Panc1 (cell line): ENCODE measurements at places on chromosomes 5 and 9.

- DNase-seq, result no peak
Measured at GRCh38 chr5:59246145-59246869, 647.2 kb downstream of the PDE4D start.

- no peak for DNase-seq
Measured at GRCh38 chr9:68817079-68817875, 112.2 kb downstream of the PIP5K1B start.

DNA sequence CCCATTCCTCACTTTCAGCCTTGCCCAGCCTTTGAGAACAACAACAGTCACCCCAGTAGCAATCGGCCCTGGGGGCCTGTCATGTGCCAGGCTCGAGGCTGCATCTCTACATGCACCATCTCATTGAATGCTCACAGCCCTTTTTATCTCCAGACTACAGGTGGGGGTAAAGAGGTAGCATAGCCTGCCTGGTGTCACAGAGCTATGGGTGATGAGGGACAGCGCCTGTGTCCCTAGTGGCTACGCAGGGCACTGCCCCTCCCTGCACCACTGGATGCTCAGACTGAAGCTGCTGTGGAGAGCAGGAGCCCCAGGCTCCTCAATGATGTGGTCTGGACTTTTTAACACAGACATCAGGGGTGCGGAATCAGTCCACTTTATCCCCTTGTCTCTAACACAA, 2.8 kb downstream of the CAMK2A start:
- no peak for DNase-seq

GRCh38 chr9:98081477-98082219, 25.1 kb downstream of the NANS start:
- DNase-seq, result no peak

GRCh38 chr9:132439153-132439552, 29.1 kb downstream of the CFAP77 start:
- no peak for DNase-seq

DNA sequence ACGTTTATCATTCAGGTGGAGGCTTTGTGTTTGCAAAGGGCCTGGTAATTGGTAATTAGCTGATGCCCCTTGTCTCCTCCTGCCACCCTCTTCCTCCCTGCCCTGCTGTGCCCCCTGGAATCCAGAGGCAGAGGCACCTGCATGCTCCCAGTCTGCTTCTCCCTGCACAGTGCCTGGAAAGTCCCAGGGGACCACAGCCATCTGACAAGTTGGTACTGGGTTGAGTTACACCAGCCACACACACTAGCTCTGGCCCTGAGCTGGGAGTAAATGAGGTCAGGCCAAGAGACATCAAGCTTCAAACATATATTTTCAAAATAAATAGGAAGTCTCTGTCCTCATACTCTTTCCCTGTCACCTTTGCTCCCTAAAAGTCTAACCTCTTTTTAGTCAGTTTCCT, 56.3 kb downstream of the INSYN2B start:
- DNase-seq, result no peak

- DNase-seq, result no peak
Measured at GRCh38 chr9:127035948-127036347, 86.5 kb downstream of the ANGPTL2 start.

GRCh38 chr5:94791829-94792228, 173.4 kb downstream of the SLF1 start:
- DNase-seq, result no peak

- DNase-seq, result no peak
Measured at GRCh38 chr5:177431317-177432142, 5.1 kb downstream of the GRK6 start.

DNA sequence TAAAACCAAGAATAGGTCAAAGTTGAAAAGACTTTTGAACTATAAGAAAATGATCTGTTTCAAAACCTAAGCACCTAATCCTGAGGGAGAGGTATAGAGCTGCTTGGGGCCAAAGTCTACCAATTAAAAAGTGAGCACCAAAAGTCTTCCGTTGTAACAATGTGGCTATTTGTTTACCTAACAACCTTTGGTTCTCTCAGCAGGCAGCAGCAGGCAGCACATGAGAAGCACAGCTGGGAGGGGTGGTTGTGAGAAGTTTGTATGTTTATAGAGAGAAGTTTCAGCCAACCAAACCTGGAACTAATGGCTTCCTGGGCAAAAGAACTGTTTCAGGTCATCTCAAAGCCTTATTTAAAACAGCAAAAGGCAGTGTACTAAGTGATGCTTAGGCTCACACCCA, 59.8 kb upstream of the TBC1D9B start:
- DNase-seq, result no peak

DNA sequence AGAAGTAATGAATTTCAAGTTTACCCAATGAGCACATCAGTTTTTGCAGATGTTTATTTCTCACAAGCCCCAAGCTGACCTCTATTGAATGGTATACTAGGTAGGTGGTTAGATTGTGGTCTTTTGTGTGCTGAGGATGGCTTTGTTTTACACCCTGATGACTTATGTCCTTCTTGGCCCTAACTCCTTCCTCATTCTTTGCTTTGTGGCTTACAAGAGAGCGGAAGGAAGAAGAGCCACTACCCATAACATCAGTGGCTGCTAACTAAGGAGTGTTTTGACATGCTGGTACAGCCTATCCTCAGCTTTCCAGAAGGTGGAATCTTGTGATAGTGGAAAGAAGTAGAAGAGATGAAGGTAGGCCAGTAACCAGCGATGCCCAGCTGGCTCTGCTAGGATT, 85.7 kb upstream of the NTRK2 start:
- DNase-seq, result no peak

- no peak for DNase-seq
Measured at GRCh38 chr5:134082264-134082992, 32.1 kb upstream of the TCF7 start.

- no peak for DNase-seq
Measured at GRCh38 chr5:90909940-90910339, 351.3 kb downstream of the ADGRV1 start.

GRCh38 chr5:135008556-135008955, 25.5 kb downstream of the PITX1 start:
- DNase-seq, result no peak

GRCh38 chr9:92042260-92042659, 73.0 kb downstream of the SPTLC1 start:
- DNase-seq, result no peak

DNA sequence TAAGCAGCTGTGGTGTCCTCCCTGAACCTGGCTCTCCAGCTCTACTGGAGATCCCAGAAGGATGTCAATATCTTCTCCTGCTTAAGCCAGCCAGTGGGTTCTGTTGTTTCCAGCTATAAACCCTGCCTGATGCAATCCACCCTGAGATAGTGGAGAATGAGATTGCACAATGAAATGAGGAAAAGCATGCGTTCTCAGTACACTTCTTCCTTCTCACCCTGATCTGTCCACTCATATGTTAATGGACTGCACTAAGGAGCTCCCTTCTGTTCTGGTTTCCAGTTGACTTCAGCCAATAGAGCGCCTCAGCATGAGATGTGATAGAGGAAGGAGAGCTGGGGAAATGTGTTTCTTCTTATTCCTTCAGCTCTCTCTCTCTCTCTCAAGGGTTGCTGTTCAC, 40.0 kb upstream of the CDH6 start:
- DNase-seq, result no peak

DNA sequence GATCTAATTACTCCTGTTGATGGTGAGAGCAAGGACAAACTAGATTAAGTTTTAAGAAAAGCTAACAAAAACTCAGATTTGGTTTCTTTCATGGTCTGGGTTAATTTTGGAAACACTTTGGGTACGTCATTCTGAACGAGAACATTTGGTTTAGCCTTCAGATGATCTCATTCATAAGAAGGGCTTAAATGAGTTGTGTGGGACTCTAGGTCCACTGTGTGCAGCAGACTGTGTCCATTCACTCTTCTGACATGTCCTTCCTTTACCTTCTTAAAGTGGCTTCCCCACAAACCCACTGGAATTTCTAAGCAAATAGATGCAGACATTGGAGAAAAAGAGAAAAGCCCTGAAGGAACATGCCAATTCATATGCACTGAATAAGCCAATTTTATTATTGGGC, 96.8 kb downstream of the FBXO4 start:
- no peak for DNase-seq

- DNase-seq, result no peak
Measured at GRCh38 chr5:36089989-36090388, 23.3 kb upstream of the UGT3A2 start.

DNA sequence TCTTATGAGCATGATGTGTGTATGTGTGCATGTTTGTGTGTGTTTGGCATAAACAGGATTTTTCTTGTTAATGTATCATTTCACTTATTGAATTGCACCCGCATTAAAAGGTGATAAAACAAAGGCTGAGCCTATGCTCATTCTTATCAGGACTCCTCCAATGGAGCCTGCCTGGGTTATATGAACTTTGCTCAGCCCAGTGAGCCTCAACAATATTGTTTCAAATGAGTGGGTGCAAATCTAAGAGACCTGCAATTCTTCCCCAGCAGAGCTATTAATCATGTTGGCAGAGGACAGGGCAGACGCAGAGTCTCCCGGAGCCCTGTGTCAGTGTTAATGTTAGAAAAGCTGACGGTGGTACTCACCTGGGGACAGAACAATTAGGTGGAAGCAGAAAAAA, 71.6 kb downstream of the SH3RF2 start:
- no peak for DNase-seq

GRCh38 chr9:16046713-16047112, 493.9 kb downstream of the CCDC171 start:
- no peak for DNase-seq

GRCh38 chr5:39547553-39548154, 122.9 kb upstream of the DAB2 start:
- DNase-seq, result peak; percentile 42

- DNase-seq, result no peak
Measured at GRCh38 chr5:55030220-55030619, 6.2 kb downstream of the GZMK start.

GRCh38 chr9:88173378-88173999, 35.2 kb upstream of the SPATA31C2 start:
- DNase-seq, result peak; percentile 24

- DNase-seq, result no peak
Measured at GRCh38 chr5:135182675-135183074, 148.6 kb upstream of the PITX1 start.

GRCh38 chr5:133675376-133676154, 63.2 kb upstream of the FSTL4 start:
- DNase-seq, result no peak

DNA sequence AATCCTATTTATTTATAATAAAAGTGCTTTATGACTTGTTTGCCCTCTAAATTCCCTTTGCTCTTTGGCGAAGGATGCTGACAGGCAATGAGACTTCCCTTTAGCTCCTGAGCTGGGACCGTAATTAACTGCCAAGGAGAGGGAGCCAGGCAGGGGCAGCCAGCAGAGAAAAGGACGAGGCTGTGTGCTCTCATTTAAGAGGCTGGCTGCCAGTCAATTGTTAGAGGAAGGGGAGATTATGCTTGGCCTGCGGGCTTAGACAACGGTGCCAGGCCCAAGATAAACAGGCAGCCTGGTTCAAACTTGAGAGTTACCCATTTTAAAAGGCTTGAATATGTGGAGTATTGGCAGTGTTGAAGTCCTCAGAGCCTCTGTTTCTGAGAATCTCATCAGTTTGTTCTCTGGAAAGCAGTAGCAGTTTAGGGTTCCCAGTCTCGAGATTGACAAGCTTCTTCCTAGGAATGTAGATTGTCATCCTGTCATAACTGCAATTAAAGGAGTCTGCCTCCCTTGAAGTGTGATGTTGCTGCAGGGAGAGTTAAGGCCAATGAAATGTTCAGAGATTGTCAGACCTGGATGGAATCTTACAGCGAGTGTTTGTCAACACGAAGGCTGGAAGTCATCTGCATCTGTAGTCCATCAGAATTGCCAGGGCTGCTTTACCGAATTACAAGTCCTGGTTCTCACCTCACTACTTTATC, 113.2 kb downstream of the JAKMIP2 start:
- DNase-seq, result no peak

GRCh38 chr9:124818431-124819281, 34.6 kb upstream of the WDR38 start:
- no peak for DNase-seq

- no peak for DNase-seq
Measured at GRCh38 chr9:81317223-81317622, 372.1 kb downstream of the TLE1 start.

DNA sequence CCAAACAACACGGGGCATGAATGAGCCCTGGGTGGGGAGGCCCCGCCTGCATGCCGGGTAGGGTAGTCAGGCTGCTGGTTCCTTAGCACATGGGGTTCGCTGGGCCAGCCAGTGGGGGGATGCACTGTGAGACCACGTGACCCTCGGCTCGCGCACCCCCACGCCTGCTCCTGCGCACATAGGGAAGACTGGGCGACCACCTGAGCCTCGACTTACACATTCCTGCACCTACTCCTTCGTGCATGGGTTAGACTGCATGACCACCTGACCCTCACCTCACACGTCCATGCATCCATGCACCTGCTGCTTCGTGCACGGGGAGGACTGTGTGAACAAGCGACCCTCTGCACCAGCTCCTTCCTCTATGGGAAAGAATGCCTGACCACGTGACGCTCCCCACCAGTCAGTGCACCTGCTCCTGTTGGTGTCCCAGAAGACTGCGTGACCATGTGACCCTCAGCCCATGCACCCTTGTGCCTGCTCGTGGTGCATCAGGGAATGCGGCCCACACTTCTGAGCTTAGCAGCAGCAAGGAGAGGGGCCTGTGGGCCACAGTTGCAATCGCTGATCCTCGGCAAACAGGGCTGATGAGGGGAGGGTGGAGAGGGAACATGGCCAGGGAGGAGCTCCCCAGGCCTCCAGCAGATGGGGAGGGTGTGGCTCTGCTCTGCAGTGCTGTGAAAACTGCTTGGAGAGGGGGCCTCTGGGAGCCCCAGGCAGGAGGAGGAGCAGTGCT, 18.1 kb downstream of the LPCAT1 start:
- no peak for DNase-seq

- DNase-seq, result no peak
Measured at GRCh38 chr9:136614372-136614922, 48.3 kb upstream of the EGFL7 start.

- no peak for DNase-seq
Measured at GRCh38 chr5:172477466-172477865, 23.1 kb upstream of the SH3PXD2B start.

GRCh38 chr5:59390989-59391388, 502.5 kb downstream of the PDE4D start:
- DNase-seq, result no peak

GRCh38 chr5:56191656-56192055, 41.5 kb downstream of the ANKRD55 start:
- DNase-seq, result no peak

DNA sequence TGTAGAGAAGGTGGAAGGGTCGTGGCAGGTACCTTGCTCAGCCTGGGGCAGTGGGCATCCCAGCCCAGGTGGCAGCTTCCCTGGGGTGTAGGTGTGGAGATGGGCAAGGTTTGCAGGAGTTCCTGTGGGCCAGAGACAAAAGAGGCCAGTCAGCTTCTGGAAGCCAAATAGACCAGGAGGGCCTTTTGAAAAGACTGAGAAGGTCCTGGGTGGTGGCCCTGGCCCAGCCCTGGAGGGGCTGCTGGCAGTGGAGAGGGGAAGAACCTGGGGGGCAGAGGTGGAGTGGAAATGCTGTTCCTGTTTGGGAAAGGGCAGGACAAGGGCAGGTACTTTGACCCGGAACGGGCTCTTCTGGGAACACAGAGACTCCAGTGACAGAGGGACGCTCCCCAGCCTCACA, 7.0 kb upstream of the IL3 start:
- DNase-seq, result no peak

GRCh38 chr5:142544071-142544753, 141.7 kb downstream of the FGF1 start:
- DNase-seq, result no peak
